ENCODE measurements at places on chromosomes 2 and 18. TPM values are rescaled to one million over a fixed set of nuclear protein-coding genes. Genes with fewer than 3 reads are reported as not detected.

GRCh38 chr2:222298311-222299150 lies at the start of gene PAX3:
Gene PAX3 (minus strand): TSS chr2:222298998. CDS start chr2:222298615, 383 bp downstream.
- no peak for DNase-seq

GRCh38 chr2:201906777-201907562 lies 100.6 kb downstream of the CDK15 start:
- no peak for DNase-seq

DNA sequence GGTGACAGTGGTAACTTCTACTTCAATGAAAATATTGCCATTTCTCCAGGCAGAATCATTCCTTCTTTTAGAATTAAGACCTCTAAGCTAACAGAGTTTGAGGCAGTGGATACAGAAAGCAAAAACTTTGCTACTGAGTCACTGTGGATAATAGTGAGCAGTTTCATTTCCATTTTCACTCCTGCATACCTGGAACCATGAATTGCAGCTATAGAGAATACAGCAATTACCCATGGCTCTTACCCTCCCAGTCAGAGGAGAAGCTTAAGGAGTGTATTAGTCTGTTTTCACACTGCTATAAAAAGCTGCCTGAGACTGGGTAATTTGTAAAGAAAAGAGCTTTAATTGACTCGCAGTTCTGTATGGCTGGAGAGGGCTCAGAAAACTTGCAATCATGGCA lies 531.4 kb upstream of the CNTNAP5 start:
- no peak for DNase-seq

DNA sequence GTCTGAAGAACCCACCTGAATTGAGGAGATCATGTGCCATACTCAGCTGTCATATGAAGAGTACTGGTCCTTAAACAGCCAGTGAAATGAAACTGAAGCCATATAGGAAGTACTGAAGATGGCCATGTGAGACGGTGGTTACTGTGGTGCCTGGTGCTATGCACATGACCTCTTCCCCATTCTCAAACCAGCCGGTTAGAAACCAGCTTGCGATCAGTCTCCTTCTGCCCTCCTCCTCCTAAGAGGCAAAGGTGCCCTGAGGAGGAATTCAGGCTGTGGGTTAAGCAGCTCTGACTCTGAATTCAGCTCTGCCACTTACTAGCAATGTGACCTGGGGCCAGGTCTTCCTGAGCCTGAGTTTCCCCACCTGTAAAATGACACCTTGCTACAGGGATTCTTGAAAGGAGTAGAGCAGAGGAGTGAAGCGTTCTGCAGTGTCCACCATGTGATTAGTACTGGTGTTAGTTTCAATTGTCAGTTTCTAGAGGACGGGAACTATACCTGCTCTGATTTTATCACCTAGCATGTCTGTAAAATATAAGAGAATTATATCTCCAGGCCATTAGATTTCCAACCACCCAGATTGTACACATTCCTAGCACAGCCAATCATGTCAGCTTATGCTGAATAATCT lies 5.1 kb downstream of the FECH start:
- no peak for DNase-seq

POTEJ gene
- not detected for polyA plus RNA-seq

Measured in sigmoid colon (tissue), 7 donors.